ENCODE measurements at places on chromosomes 11 and 22. TPM values are rescaled to one million over a fixed set of nuclear protein-coding genes. Genes with fewer than 3 reads are reported as not detected.

Gene C11orf86
- not detected for total RNA-seq

Gene FXYD6
- 0.18 TPM for total RNA-seq

Gene OR10G4
- total RNA-seq: not detected

Gene KCNE3
- total RNA-seq: not detected

Gene VSIG10L2
- total RNA-seq: not detected

Gene OLFML1
- not detected for total RNA-seq

Gene LINC01488
- not detected for total RNA-seq

Gene MRE11
- 41.6 TPM for total RNA-seq

Gene KIRREL3
- not detected for total RNA-seq

Gene MFRP
- total RNA-seq: not detected

Gene CCDC116
- 0.29 TPM for total RNA-seq

Gene MOGAT2
- not detected for total RNA-seq

Gene SHANK3
- 0.27 TPM for total RNA-seq

Gene OR5P2
- not detected for total RNA-seq

Gene C22orf42
- not detected for total RNA-seq

Gene CLMP
- total RNA-seq: 0.06 TPM

Gene LRRC32
- 12.1 TPM for total RNA-seq

Gene TAF10
- 156 TPM for total RNA-seq

Gene PATE4
- total RNA-seq: not detected

Gene CWC15
- 84.7 TPM for total RNA-seq

Gene HPX
- total RNA-seq: not detected

Gene ART5
- total RNA-seq: not detected

Gene P2RY6
- total RNA-seq: not detected

Gene SLC22A25
- not detected for total RNA-seq

Gene SCO2
- 5.0 TPM for total RNA-seq

Gene LRRC74B
- total RNA-seq: not detected

Gene NPAS4
- not detected for total RNA-seq

Gene MED19
- total RNA-seq: 14.9 TPM

Gene CELF1
- total RNA-seq: 155 TPM

Gene RAB30
- total RNA-seq: 23.1 TPM

Gene PLAAT3
- 6.5 TPM for total RNA-seq

Gene CACNA1I
- total RNA-seq: 0.27 TPM

Gene TCN1
- total RNA-seq: not detected

Gene VWCE
- 18.3 TPM for total RNA-seq

Gene CDCA5
- total RNA-seq: 134 TPM

Gene IL17REL
- not detected for total RNA-seq

Gene RFPL1
- not detected for total RNA-seq

Gene DRD4
- total RNA-seq: 0.26 TPM

Gene INS
- not detected for total RNA-seq

Gene CTTN
- total RNA-seq: 10.5 TPM

Gene OR2AG2
- total RNA-seq: 0.08 TPM

Gene NAT10
- total RNA-seq: 160 TPM

Gene ZBTB16
- 1.7 TPM for total RNA-seq

Gene SMC1B
- 2.1 TPM for total RNA-seq

Gene SSH3
- 4.6 TPM for total RNA-seq
